ENCODE measurements at places on chromosomes 16 and 17.
A peak's percentile ranks its signal among the peaks of the same experiment; 100 is the strongest.

DNA sequence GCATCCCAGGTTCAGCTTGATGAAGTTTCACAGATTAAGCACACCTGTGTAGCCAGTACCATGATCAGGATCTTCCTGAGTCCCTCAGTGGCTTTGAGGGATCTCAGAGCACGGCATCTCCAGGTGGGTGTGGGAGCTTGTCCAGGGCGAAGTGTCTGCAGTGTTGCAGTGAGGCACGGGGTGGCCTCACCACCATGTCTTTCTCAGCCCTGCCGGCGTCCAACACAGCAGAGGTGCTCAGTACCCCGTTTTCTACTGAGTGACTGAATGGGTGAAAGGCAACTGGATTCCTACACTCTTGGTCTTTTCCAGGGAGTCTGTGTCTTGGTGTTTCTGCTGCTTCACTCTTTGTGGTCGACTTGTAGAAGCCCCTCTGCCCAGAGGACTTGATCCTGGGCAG is 63.7 kb downstream of the MPRIP start:
- DNase-seq, result no peak

DNA sequence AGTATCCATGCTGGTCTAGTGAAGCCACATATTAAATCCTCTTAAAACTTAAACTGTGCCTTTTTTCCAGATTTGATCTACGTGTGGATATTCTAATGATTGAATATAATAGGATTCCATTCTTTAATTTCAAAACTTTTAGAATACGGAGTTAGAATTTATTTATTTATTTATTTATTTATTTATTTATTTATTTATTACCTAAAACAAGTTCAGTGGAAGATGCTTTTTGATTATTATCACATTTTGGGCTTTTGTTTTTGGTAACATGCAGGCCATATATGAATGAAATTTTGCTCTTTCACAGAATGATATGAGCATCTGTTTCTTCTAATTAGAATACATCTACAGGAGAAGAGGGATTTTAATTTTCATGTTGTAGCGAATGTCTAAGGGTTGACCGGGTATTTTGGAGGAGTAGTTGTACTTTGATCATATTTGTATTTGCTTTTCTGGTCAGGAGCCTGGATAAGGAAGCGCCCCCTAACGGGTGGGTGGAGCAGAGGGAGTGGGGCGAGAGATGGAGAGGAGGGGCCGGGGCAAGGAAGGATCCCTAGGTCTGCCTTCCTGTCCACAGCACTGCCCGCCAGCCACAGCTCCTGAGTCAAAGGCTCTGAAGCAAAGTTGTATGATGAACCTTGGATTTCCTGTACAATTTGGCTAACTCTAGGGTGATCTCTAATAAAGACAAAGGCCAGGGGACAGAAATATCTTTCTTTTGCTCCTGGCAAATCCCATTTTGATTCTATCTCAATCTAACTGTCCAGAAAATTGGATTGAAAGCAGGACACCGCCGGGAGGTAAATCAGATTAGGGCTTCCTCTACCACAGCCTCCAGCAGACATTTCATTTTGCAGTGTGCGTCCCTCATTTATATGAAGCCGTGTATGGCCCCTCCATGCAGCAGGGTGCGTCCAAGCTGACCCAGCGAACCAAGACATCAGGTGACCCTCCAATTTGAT is 149.1 kb downstream of the PRKCA start:
- DNase-seq, result no peak

DNA sequence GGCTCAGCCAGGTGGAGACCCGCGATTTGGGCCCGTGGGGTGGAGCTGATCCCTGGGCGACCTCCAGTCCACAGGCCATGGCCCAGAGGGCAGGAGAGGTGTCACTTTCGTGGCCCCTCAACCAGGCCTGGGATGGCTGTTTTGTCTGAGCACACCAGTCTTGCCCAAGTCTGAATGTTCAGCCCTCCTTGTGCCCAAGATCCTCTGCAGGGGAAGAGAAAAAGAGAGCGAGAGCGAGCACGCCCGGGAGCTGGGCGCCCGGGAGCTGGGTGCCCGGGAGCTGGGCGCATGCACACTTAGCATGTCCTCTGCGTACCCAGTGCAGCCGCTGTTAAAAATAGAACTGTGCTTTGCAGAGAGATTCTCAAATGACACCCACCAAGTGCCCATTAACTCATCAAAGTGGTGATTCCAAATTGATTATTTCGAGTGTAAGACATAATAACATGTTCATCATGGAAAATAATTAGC is 403.3 kb upstream of the TNRC6C start:
- peak; percentile 36 for DNase-seq

DNA sequence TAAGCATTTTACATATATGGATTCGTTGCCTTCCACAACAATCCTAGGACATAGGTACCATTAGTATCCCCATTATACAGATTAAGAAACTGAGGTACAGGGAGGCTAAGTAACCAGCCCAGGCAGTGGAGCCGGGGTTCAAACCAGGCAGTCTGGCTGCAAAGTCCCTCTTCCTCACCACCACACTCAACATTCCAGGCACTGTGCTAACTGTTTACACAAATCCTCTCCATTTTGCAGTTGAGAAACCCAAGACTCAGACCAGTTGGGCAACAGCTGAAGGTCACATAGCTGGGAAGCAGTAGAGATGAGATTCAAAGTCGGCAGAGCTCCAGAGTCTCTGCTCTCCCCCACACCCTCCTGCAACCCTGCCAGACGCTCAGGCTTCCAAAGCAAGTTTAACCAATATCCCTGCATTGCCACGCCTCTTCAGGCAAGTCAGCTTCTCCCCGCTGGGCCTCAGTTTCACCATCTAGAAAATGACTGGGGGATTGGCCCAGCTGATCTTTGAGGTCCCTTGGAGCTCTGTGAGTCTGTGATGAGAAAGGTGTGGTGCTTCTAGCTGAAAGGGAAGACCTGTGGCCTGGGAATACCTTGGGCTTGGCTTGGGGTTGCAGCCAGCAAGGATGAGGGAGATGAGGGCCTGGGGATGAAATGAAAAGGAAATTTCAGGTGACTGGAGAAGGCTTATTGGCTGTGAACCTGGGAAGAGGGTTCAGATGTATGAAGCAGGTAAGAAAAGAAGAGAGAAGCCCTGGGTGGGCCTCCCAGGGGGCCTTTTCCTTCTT is 14.0 kb downstream of the CCR7 start:
- no peak for DNase-seq

DNA sequence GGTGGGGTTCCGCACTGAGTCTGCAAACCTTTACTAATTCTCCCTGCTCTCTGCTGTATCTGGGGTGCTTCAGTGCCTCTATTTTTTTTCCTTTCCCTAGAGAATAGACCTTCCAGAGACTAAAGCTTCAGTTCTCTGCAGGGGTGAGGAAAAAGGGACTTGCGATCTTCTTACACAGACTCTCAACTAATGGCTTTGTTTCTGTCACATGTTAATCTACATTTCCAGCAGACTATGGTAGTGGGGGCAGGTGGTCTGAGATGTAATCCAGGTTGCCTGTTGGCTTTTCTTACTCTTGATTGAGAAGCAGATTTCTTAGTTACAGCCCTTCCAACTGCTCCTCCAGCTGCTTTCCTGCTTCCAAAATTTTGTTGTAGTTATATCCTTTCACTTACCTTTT is 229.0 kb upstream of the NLRP1 start:
- no peak for DNase-seq

- DNase-seq, result no peak
Observed at GRCh38 chr17:43881181-43881580, 26.2 kb downstream of the MPP2 start.

DNA sequence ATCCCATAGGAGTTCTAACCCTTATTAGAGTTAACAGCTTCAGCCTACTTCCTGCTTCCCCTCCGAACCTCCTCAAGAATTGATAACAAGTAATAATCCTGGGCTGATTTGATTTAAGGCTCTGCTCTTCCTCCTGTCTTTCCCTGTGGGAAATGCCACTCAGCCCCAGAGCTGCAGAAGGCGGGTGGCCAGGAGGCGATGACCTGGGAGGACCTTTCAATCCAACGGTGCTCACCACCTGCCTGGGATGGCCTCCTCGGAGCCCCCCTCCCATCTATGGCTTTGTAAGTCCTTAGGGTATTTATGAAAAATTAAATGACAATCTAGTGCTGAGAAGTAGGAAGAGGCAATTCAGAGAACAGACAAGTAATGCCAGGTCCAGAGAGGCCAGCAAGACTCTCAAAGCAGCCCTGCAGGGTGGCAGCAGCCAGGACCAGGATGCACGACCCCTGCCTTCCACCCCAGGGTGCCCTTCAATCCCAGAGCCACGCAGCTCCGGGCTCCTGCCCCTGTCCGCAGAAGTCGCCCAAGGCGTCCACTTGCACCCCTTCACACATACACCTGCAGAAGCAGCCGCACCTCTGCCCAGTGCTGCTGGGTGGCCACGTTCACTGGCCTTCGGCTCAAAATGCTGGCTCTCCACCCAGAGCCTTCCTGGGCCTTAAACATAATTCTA is 34.3 kb downstream of the ABR start:
- no peak for DNase-seq

DNA sequence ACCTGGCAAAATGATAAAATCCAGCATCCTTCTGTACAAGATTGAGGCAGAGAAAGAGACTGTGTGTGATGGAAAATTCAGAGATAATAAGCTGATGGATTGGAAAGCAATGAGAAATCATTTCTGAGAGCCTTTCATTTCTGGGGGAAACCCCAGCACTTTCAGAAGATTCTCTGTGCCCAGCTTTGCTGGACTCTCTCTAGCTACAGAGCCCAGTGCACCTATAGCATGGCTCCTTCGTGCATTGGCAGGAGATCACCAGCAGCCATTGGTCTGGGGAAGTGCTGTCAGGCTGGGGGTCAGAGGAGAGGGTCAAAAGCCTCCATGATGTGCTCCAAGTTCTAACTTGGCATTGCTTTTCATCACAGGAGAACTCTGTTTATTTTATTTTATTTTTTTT is 259.9 kb downstream of the SOX9 start:
- no peak for DNase-seq

DNA sequence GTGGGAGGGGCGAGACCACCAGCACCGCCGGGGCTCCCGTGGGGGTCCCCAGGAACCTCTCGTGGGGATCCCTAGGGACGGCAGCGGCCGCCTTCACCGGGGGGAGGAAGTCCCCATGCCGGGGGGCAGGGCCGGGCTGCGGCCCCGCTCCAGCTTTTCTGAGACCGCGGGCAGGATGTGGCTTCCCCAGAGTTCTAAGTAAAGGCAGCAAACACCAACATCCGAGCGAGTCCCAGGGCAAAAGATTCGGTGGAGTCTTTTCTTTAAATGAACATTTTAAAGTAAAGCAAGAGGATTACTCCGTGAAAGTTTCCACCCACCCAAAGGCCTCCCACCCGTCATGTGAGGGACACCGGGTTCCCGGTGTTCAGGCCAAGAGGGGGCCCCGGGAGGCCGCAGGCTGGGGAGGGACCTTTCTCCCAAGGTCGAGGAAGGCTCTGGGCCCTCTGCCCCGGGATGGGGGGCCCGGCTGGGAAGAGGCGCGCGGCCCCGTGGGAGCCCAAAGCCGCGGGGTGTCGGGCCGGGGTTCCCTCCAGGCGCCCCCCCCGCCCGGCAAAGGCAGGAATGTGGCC is 137.2 kb upstream of the RPH3AL start:
- DNase-seq, result no peak

- DNase-seq, result no peak
Observed at GRCh38 chr17:77316191-77316641, 175.4 kb downstream of the SEC14L1 start.

- DNase-seq, result no peak
Observed at GRCh38 chr17:22512506-22512905, 820.2 kb downstream of the KCNJ18 start.

- no peak for DNase-seq
Observed at GRCh38 chr17:5921512-5922282, 148.5 kb upstream of the WSCD1 start.

DNA sequence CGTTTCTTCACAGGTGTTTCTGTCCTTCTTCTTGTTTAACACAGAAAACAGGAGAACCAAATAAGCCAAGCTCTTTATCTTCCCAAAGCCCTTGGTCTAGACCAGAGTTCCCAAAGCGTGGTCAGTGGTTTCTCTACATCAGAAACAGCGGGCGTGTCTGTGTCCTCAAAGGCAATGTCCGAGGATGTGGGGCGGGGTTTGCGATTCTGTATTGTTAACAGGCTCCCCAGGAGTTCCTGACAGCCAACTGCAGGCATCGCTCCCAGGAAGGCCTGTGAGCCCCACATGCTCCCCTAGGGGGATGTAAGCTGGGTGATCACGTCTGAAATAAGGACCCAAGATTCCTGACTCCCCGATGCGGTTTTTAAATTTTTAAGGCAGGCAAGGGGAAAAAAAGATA is 28.4 kb upstream of the SLC25A19 start:
- DNase-seq, result peak; percentile 63

Measured in COR-L47 (cell line).